HFFc6 (cell line): ENCODE measurements at places on chromosomes 2 and 18.

- peaks cover 4% of the 10 kb centered on the region for H3K36me3 ChIP-seq
- no peaks in the 10 kb centered on the region for H3K27me3 ChIP-seq
- no peak overlapping the region for H3K27ac ChIP-seq
- H3K4me1 ChIP-seq: no peaks in the 10 kb centered on the region
- DNase-seq: no peak
Observed at GRCh38 chr2:221911321-221911720, 339.2 kb upstream of the EPHA4 start.

DNA sequence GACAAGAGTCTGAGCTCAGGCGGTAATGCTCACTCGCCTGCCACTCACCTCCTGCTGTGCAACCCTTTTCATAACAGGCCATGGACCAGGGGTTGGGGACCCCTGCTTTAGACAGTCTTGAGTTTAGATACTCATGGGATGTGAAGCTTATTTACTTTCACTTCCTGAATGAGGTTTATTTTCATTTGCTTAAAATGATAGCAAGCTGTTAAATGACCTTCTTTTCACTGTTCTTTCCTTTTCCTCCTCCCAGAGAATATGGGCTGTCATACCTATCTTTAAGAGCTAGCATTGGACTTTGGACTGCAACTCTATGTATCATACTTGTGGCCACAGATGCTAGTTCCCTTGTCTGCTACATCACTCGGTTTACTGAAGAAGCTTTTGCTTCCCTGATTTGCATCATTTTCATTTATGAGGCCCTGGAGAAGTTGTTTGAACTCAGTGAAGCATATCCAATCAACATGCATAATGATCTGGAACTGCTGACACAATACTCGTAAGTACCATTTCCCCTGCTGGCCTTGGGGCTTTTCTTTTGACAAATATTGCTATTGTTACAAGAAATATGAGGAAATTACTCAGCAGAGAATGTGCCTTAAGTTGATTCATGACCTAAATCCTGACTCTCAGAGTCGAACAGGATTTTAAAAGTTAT, 168.5 kb downstream of the DPP4 start:
- H3K4me3 ChIP-seq: no peak overlapping the region
- no peak overlapping the region for H3K27ac ChIP-seq
- H3K4me1 ChIP-seq: no peaks in the 10 kb centered on the region
- H3K36me3 ChIP-seq: no peaks in the 10 kb centered on the region
- H3K27me3 ChIP-seq: no peaks in the 10 kb centered on the region; the same call in 1 of the 2 replicates
- DNase-seq: no peak

GRCh38 chr2:16326711-16327300, 338.8 kb downstream of the CYRIA start:
- H3K27me3 ChIP-seq: no peaks in the 10 kb centered on the region; the same call in 1 of the 2 replicates
- H3K4me1 ChIP-seq: no peaks in the 10 kb centered on the region
- DNase-seq: no peak
- no peak overlapping the region for H3K4me3 ChIP-seq

GRCh38 chr18:38520786-38521185, 955.2 kb upstream of the CELF4 start:
- H3K4me1 ChIP-seq: no peaks in the 10 kb centered on the region
- DNase-seq: no peak
- H3K36me3 ChIP-seq: no peaks in the 10 kb centered on the region; the same call in 1 of the 2 replicates

DNA sequence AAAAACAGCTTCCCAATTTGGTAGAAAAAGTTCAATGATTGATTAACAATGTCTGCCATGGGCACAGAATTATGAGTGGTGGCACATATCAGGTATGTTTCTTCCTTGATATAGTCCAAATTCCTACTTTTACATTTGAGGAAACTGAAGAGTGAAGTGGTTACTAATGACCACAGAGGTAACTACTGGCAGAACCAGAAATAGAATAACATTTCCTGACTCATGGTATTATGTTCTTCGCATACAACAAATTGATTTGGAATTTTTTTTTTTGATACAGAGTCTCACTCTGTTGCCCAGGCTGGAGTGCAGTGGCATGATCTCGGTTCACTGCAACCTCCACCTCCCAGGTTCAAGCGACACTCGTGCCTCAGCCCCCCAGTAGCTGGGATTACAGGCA, 6.0 kb upstream of the NFE2L2 start:
- H3K27me3 ChIP-seq: no peaks in the 10 kb centered on the region
- no peak for DNase-seq
- H3K4me3 ChIP-seq: no peak overlapping the region

GRCh38 chr18:63195326-63196159, 124.0 kb downstream of the BCL2 start:
- no peak overlapping the region for H3K4me3 ChIP-seq
- H3K4me1 ChIP-seq: no peaks in the 10 kb centered on the region
- DNase-seq: no peak
- no peak overlapping the region for H3K27ac ChIP-seq
- no peaks in the 10 kb centered on the region for H3K36me3 ChIP-seq

DNA sequence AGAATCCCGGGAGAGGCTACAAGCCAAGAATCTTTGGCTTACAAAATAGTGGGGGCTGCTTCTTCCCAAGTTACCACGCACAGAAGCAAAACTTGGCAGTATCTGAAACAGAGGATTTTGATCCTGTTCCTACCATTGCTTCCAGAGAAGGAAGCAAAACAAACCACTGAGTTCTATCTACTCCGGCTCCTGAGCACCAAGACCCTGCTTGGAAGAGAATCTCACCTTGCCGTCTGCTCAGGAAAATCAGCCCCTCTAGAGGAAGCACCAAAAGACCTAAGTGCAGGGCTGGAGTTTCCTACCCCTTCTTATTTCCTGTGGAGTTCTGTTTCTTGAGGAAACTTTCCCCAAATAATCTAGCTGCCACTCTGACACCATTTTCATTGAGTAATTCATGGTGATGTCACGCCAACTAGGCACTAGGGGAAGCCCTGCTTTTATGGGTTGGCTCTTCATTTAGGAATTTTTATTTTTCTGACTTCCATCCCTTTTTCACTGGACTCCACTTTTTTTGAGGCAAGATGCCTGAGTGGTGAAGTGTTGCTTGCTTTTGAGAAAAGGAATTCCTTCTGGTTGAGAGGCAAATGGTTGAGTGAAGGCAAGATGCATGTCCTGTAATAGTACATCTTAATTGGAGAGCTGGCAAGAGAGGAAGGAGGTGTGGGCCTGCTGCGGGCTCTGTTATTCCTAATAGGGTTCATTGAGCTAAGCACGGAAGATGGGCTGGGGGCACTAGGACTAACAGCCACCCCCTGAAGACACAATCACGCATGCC, 36.8 kb upstream of the EML4 start:
- no peaks in the 10 kb centered on the region for H3K36me3 ChIP-seq
- peaks cover 80% of the 10 kb centered on the region for H3K4me1 ChIP-seq
- peak overlapping the region; percentile 75 for H3K4me3 ChIP-seq

DNA sequence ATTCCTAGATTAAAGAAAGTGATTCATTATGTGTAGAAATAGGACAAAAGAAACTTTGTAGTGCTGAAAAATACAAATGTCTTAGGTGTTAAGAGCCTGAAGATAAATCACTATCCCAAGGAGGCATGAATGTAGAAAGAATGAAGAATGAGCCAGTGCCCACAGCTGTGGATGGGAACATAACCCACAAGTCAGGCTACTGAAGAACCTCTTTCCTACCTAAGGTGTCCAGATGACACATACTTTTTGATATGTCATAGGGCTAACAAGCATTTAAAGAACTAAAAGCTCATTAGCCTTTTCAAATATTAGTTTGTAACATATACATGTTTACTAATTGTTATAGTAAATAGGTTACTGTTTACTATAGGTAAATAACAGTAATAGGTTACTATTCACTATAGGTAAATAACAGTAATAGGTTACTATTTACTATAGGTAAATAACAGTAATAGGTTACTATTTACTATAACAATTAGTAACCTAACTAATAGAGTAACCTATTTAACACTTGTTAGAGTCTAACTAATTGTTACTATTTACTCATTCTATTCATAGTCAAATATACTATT, 275.0 kb upstream of the KYNU start:
- no peaks in the 10 kb centered on the region for H3K36me3 ChIP-seq
- no peak overlapping the region for H3K4me3 ChIP-seq
- no peaks in the 10 kb centered on the region for H3K27me3 ChIP-seq
- H3K4me1 ChIP-seq: no peaks in the 10 kb centered on the region
- no peak for DNase-seq
- no peak overlapping the region for H3K27ac ChIP-seq

DNA sequence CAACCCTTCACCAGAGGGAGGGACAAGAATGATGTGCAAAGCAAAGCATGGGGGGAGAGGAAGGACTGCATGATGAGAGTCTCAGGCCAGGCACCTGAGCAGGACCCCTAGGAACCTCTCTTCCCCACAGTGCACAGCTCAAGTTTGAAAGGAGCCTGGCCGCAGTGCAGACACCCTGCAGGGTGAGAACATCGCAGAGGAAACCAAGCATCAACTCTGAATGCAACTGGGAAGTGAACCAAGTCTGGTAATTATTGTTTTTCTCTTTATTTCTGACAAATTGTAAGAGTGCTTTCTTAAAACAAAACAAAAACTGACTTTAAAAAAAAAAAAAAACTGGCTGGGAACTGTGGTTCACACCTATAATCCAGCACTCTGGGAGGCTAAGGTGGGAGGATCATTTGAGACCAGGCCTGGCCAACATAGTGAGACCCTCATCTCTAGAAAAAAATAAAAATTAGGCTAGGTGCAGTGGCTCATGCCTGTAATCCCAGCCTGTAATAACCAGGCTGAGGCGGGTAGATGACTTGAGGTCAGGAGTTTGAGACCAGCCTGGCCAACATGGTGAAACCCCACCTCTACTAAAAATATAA, 15.3 kb downstream of the NPC1 start:
- peaks cover 23% of the 10 kb centered on the region for H3K4me1 ChIP-seq
- H3K27me3 ChIP-seq: no peaks in the 10 kb centered on the region
- H3K36me3 ChIP-seq: peaks cover 48% of the 10 kb centered on the region
- no peak for DNase-seq
- H3K4me3 ChIP-seq: no peak overlapping the region

DNA sequence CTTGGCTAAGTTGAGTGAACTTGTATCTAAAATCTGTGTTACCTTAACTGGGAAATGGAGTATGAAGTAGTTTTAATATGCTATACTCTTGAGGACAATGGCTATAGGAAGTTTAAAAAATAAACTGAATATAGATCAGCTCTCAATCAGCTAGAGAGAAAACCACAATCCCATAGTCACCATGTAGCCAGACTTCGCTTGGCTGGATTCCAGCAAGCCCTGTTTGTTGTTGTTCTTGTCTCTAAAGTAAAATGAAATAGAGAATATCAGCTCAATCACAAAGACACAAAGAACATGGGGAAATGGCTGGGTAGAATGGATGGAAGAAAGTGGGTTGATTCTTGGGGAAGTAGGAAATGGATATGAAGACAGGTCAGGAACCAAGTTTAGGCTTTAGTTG, 234.9 kb downstream of the PHLPP1 start:
- H3K27me3 ChIP-seq: no peaks in the 10 kb centered on the region
- H3K36me3 ChIP-seq: no peaks in the 10 kb centered on the region; the same call in 1 of the 2 replicates
- H3K4me1 ChIP-seq: peaks cover 7% of the 10 kb centered on the region; the same call in 1 of the 2 replicates
- no peak overlapping the region for H3K27ac ChIP-seq
- DNase-seq: no peak

- no peaks in the 10 kb centered on the region for H3K36me3 ChIP-seq
- H3K27ac ChIP-seq: no peak overlapping the region
- DNase-seq: no peak
- no peak overlapping the region for H3K4me3 ChIP-seq
Observed at GRCh38 chr2:17951563-17951962, 73.1 kb downstream of the KCNS3 start.

GRCh38 chr2:164039270-164039669, 303.5 kb upstream of the FIGN start:
- DNase-seq: no peak
- no peak overlapping the region for H3K27ac ChIP-seq
- no peaks in the 10 kb centered on the region; the same call in 1 of the 2 replicates for H3K27me3 ChIP-seq
- H3K4me1 ChIP-seq: no peaks in the 10 kb centered on the region

GRCh38 chr18:76493213-76494161, 1.6 kb downstream of the ZNF516 start:
- H3K27ac ChIP-seq: peak overlapping the region; percentile 78
- H3K4me3 ChIP-seq: peak overlapping the region; percentile 90
- H3K4me1 ChIP-seq: peaks cover 38% of the 10 kb centered on the region
- DNase-seq: peak; percentile 43
- peaks cover 1% of the 10 kb centered on the region for H3K27me3 ChIP-seq

GRCh38 chr18:331221-331821, 63.5 kb upstream of the THOC1 start:
- H3K27me3 ChIP-seq: peaks cover 55% of the 10 kb centered on the region
- no peaks in the 10 kb centered on the region for H3K36me3 ChIP-seq
- peaks cover 18% of the 10 kb centered on the region for H3K4me1 ChIP-seq

- no peak overlapping the region for H3K4me3 ChIP-seq
- H3K4me1 ChIP-seq: peaks cover 13% of the 10 kb centered on the region; the same call in 1 of the 2 replicates
- DNase-seq: no peak
- H3K27me3 ChIP-seq: peaks cover 2% of the 10 kb centered on the region; the same call in 1 of the 2 replicates
- H3K27ac ChIP-seq: no peak overlapping the region
- peaks cover 8% of the 10 kb centered on the region; the same call in 1 of the 2 replicates for H3K36me3 ChIP-seq
Observed at GRCh38 chr2:53366543-53366942, 401.1 kb upstream of the CHAC2 start.

DNA sequence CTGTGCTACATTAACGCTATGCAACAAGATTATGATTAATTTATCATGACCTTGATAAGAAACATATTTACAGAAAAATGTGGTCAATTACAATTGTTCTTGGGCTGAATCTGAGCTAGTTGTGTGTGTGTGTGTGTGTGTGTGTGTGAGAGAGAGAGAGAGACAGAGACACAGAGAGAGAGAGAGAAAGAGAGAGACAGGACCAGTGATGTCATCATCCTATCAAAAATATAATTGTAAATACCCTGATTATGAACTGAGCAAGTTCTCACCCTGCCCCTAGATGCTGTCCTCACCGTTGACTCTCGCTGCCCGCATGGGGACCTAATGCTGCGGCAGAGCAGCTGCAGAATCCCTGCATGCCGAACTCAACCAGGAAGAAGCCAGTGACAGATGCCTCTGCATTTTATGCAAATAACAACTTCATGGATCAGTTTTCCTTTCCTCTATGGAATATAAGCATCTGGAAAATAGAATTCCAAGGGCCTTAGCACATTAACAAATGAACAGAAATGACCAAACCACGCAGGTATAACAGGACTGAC, 512.5 kb downstream of the PLCL1 start:
- H3K4me3 ChIP-seq: no peak overlapping the region
- no peak for DNase-seq
- H3K27ac ChIP-seq: no peak overlapping the region
- no peaks in the 10 kb centered on the region; the same call in none of the 2 replicates for H3K27me3 ChIP-seq

GRCh38 chr2:101870444-101870843, 121.3 kb upstream of the IL1R2 start:
- peaks cover 4% of the 10 kb centered on the region for H3K27me3 ChIP-seq
- H3K4me1 ChIP-seq: no peaks in the 10 kb centered on the region; the same call in 1 of the 2 replicates
- DNase-seq: no peak
- no peak overlapping the region for H3K4me3 ChIP-seq
- peaks cover 51% of the 10 kb centered on the region for H3K36me3 ChIP-seq

- H3K27me3 ChIP-seq: no peaks in the 10 kb centered on the region; the same call in 1 of the 2 replicates
- no peaks in the 10 kb centered on the region for H3K4me1 ChIP-seq
- no peaks in the 10 kb centered on the region for H3K36me3 ChIP-seq
- no peak overlapping the region for H3K4me3 ChIP-seq
- DNase-seq: no peak
- H3K27ac ChIP-seq: no peak overlapping the region
Observed at GRCh38 chr2:150752229-150752628, 264.8 kb upstream of the RND3 start.
